DMS53 (cell line): ENCODE measurements at places on chromosomes 16 and 17.

- no peak for DNase-seq
Observed at GRCh38 chr16:31484491-31485171, 1.7 kb downstream of the SLC5A2 start.

DNA sequence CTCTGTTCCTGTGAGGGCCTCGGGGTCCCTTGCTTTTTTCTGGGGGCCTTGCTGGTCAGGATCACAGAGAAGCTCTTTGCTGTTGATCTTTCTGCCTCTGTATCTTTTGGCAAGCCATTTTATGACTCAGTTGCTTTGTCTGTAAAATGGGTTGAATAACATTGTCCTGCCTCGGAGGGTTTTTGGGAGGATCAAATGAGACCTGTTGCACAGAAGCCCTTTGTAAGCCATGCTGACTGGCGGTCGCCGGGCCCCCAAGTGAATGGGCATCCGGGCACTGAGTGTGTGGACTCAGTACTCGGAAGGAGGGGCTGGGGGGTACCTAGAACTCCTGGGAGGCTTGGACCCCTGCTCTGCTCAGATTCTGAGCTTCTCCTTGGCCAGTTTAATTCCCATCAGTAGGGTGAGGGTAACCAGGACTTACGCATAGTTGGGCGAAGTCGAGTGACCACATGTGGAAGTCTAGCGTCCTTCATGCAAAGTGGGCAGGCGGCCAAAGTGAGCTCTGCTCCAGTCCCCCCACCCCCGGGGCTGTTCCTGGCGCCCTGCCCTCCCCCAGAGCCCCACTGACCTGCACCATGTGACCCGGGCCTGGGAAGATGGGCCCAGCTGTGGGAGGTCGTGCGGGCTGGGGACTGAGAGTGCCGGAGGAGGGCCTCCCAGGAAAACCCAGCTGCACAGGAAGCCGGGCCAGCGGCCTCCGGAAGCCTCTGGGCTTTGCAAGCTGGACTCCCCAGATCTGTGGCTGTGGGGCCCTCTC is 284.0 kb downstream of the SEC14L1 start:
- no peak for DNase-seq

- no peak for DNase-seq
Observed at GRCh38 chr16:31129568-31130335, 5.8 kb downstream of the PRSS8 start.

DNA sequence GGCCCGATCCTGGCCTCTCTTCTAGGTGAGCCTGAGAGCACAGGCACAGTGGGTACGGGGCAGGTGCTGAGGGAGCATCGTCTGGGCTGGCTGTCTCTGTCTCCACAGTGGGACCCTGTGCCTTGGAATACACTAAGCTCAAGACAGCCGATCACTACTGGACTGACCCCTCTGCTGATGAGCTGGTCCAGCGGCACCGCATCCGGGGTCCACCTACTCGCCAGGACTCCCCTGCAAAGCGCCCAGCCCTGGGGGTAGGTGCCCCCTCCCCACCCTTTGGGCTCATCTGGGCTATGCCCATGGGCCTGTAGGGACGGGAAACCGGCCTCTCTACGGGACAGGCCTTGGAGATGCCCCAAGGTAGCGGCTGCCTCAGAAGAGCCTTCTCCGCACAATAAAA is 25.6 kb downstream of the SGSM2 start:
- no peak for DNase-seq

DNA sequence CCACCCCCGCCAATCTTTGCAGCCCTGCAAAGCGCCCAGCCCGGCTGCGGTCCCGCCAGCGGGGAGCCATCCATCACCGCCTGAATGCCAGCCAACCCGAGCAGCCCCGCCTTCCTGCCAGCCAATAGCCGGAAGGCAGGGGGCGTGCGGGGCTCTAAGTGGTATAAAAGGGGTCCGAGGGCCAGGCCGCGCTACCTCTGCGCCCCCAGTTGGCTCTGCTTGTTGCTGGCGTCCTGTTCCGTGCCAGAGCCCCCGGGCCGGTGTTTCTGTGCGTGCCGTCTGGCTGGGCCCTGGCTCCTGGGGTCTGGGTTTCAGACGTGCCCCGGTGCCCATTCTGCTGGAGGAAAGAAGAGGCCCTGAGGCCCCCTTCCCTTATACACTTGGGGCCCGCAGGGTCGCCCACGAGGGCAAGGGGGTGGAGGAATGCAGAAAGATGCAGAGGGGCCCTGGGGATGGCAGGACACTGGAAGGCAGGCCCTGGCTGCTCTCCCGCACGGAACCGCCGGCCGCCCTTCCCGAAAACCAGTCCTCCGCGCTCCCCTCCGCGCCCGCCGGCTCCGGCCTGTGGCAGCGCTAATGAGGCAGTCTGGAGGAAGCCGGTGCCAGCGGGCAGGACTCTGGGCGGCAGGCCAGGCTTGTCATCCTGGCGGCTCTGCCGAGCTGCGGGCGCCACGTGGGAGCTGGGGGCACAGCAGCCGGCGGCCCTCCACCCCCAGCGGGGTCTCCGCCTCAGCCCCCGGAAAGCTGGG is 14.0 kb downstream of the COPZ2 start:
- peak; percentile 95 for DNase-seq

- DNase-seq, result no peak
Observed at GRCh38 chr17:77736721-77737120, 221.8 kb upstream of the TNRC6C start.

GRCh38 chr16:9874219-9874618 is 308.0 kb downstream of the GRIN2A start:
- DNase-seq, result no peak

- DNase-seq, result peak; percentile 59
Observed at GRCh38 chr17:45270828-45271418, 9.0 kb upstream of the SPATA32 start.

- peak; percentile 55 for DNase-seq
Observed at GRCh38 chr16:57235128-57236021, 9.7 kb upstream of the ARL2BP start.

DNA sequence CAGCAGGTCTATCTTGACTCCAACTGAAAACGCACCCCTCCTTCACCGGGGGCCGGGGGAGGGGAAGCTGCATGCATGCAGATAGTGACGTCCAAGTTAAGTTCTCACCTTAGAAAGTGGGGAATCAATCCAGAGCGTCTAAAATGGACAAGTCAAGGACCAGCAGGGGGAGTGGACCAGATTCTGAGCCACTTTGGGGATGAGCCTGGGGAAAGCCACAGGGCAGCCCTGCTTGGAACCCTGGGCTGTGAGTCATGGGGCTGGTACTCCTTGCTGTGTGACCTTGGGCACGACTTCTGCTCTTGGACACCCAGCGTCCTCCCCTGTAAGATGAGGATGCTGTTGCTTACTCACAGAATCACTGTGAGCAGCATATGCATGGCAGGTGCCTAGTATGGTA is 9.1 kb downstream of the TNFRSF13B start:
- no peak for DNase-seq

DNA sequence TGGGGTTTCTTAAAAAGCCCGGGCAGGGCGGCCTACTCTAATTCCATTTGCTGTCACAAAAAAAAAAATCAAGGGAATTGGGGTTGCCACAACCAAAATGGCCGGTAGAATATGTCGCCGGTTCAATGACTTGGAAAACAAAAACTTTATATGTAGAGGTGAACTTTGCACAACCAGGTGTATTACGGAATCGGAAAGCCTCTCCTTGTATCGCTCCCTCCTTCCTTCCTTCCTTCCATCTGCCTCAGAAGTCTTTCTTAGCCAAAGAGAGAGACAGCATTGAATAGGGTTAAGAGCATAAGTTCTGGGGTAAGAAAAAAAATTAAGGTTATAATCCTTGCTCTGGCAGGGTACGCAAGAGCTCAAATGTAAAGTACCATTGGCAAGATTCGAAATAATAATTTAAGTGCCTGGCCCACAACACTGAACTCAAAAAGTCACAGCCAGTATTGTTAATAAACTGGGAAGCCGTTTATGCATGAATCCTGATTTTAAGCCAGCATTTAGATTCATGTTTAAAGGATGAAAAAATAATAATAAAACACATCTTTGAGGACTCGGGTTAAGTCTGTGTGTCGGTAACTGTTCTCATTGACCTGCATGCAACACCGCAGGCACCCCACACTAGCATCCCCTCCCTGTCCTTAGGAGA is 522 bp upstream of the GLG1 start:
- no peak for DNase-seq

GRCh38 chr16:89111263-89111662 is 17.6 kb downstream of the ACSF3 start:
- no peak for DNase-seq
